ENCODE measurements at places on chromosomes 2 and 18.

DNA sequence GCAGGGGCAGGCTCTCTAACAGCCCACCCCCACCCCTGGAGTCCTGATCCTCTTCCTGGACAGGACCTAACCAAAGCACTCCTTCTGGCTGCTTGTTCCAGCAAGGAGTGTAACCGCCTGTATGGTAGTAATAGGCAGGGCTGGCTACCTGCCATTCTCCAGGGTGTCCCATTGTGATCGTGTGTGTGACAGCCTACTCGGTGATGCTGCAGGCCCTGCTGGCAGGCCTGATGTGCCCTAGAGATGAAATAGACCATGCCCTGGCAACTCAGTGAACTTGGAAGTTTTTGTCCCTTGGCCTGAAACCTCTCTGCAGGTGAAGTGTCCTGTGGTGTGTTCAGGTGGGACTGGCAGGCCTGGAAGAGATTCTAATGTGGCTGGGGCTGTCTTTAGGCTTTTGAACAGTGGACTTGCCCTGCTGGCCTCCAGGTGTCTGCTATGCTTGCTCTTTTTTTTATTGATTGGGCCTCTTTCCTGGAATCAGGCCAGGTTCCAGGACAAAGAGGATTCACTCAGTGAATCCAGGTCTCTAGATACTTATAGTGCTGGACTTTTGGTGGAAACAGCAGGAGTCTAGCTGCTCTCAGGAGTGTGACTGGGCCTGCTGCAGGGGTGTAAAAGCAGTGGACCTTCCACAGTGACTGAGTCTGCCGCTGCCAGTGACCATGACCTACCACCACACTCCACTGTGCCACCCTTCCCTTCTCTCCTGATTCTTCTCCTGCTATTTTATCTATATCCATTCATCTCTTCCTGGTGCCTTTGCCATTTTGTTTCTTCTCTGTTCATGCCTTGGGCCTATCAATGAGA, 132.1 kb downstream of the CTIF start:
- DNase-seq: no peak

DNA sequence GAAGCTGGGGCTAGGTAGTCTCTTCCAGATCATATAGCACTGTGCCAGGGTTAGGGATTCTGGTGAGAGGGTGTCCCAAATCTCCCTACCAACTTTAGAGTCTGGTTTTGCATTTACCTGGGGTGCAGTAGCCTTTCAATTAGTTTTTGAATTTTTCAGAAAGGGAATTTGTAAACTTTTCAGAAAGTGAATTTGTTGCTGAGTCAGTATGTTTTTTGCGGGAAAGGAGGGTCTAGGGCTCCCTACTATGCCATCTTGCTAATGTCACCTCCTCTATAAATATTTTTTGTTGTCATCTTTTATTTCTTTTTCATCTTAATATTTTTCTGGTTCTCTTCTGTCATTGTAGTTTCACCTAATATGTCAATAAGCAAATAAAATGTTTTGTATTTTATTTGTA, 95.8 kb upstream of the FAM98A start:
- no peak for DNase-seq

DNA sequence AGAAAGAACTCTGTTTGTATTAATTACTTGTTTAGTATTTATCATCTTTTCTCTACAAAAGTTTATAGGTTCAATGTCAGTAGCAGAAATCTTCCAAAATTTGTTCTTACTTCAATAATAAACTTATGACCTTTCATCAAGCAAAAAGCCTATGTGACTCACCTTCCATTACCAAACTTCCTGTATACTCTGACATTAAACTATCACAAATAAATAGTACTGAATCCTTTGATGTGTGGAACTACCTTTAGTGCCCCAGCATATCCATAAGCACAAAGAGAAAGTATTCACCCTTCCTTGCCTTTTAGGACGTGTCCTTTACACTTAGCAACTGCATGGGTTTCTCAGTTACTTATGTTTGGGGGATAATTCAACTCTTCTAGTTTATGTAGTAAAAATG, 166.0 kb downstream of the EHBP1 start:
- DNase-seq: no peak

GRCh38 chr2:140580532-140581151, 1550.2 kb downstream of the LRP1B start:
- no peak for DNase-seq

DNA sequence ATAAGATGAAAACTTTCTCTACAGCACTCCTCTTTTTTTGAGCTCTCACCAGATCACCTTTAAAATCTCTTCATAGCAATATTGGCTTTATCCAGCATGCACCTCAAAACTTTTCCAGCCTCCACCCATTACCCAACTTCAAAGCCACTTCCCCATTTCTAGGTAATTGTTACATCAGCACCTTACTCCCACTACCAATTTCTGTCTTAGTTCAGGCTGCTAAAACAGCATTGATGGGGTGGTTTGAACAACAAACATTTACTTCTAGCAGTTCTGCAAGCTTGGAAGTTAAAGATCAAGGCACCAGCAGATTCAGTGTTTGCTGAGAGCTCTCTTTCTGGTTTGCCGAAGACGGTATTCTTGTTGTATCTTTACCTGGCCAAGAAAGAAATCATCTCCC, 114.0 kb upstream of the SLC39A10 start:
- no peak for DNase-seq

DNA sequence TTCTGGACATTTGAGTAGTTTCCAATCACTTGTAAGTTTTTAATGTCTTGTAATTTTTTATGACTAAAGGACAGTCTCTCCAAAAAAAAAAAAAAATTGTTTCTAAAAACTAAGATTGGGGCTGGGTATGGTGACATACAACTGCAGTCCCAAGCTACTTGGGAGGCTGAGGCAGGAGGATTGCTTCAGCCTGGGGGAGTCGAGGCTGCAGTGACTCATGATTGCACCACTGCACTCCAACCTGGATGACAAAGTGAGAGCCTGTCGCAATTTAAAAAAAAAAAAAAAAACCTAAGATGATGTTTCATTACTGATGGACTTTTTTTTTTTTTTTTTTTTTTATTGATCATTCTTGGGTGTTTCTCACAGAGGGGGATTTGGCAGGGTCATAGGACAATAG, 34.4 kb upstream of the PKDCC start:
- no peak for DNase-seq
